ENCODE measurements at places on chromosomes 1 and 21.

- no peak for DNase-seq
These were observed 55.1 kb downstream of the CD58 start for GRCh38 chr1:116515702-116516101.

DNA sequence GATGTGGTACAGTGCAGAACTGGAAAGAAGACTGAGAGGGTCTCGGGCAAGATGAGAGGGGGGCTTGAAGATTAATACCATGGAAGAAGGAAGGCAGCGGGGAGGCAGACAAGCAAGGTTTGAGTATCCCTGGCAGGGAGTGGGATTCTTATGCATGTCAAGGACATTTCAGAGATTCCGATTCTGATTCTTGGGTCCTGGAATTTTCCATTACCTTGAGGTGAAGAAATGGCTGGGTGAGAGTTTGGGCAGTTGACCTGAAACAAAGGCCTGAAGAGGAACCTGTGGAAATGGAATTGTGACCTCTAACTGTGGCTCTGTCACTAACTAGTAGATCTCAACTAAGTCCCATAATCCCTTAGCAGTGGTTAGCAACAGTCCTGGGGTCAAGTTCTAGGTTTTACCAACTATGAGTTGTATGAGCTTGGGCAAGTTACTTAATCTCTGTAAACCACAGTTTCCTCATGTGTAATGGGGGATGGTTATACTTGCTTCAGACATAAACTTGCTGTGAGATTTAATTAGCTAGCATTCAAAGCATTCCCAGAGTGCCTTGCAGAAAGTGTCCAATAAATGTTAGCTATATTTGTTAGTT lies 8.6 kb upstream of the ACTN2 start:
- no peak for DNase-seq

- DNase-seq = no peak
These were observed 6.4 kb downstream of the CASZ1 start for GRCh38 chr1:10789803-10790702.

- no peak for DNase-seq
These were observed 20.5 kb downstream of the FCRL4 start for GRCh38 chr1:157577420-157577819.

DNA sequence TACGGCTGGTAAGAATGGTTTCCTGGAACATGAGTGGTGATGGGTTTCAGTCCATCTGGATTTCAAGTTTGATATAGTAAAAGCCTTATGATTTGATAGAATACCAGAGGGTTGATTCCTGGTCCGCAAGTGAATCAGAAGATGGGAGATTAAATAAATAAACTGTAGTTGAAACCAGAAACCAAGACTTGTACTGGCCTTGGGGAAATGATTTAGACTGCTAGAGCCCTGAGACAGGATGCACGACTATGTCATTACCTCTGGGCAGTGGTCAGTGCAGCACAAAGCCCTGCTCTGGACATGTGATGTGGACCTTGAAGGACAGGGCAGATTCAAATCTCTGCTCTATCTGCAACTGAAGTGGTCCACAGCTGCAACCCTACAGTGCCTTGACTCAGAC lies 15.6 kb upstream of the FMOD start:
- DNase-seq = no peak

DNA sequence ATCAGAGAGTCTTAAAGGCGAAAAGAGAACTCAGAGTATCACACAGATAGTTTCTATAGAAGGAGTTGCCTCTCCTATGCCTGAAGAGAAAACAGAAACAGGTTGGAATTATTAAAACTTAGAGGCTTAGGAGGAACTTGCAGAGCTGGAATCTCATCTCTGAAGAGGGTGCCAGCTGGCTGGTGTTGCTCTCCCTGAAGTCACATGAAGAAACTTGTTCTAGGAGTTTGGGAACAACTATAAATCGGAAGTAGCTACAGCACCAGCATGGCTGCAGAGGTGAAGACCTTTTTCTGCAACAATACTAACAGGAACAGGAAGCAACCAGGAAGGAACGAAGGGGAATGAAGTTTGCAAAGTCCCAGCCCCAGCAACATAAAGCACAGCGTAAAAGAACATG lies 35.8 kb downstream of the FMO3 start:
- no peak for DNase-seq

GRCh38 chr1:31762726-31763670 lies 1.1 kb downstream of the ADGRB2 start:
- DNase-seq = peak; percentile 78

DNA sequence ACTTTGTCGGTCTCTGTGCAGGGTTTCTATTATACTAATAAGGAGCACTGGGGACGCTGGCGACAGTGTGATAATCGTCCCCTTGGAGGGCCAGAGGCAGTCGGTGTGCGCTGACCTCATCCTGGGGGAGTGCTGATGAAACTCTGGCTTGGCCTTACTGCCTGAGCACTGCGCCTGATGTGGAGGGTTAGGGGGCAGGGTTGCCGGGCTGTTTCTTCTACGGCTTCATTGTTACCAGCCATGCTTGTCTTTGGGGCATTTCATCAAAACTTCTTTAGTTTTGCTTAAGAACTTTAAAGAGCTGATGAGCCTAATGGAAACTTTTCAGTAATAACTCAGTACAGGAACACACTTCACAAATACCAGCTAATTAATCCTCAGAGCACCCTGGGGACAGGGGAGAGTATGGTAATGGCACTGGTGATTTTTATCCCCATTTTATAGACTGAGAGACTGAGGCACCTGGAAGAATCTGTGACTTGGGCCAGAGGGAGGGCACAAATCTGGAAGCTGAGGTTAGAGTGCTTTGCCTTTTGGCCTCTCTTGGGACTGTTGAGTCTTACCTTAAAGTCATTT lies 81.8 kb downstream of the PEX14 start:
- no peak for DNase-seq

GRCh38 chr1:30371888-30372791 lies 351.2 kb downstream of the MATN1 start:
- DNase-seq = no peak

GRCh38 chr1:167678838-167679237 lies 42.9 kb upstream of the MPZL1 start:
- DNase-seq = no peak

DNA sequence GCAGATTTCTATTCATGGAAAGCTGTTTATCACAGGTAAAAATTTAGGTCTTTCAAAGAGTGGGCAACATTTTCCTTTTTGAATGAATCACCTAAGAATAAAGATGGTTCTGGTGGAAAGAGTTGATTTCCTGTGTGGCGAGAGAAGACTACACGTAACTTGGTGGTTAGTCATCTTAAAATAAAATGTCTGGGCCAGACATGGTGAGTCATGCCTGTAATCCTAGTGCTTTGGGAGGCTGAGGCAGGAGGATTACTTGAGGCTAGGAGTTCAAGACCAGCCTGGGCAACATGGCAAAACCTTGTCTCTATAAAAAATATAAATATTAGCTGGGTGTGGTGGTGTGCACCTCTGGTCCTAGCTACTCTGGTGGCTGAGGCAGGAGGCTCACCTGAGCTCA lies 65.7 kb downstream of the DISP1 start:
- no peak for DNase-seq

DNA sequence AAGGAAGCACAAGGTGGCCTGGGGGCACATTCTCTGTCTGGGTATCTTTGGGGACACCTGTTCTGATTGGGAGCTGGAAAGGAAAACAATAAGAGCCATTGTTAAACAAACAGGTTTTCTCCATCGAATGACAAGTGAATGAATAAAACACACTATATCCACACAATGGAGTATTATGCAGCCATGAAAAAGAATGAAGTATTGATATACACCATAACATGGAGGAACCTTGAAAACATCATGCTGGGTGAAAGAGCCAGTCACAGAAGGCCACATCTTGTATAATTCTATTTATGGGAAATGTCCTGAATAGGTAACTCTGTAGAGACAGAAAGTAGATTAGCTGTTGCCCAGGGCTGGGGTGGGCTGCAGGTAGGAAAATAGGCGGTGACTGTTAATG lies 11.1 kb downstream of the PROK1 start:
- no peak for DNase-seq

GRCh38 chr1:229059671-229060539 lies 211.0 kb upstream of the RAB4A start:
- no peak for DNase-seq

GRCh38 chr21:45013260-45013841 lies 61.0 kb upstream of the ADARB1 start:
- no peak for DNase-seq

GRCh38 chr1:214446772-214447556 lies 104.4 kb downstream of the PTPN14 start:
- peak; percentile 49 for DNase-seq

DNA sequence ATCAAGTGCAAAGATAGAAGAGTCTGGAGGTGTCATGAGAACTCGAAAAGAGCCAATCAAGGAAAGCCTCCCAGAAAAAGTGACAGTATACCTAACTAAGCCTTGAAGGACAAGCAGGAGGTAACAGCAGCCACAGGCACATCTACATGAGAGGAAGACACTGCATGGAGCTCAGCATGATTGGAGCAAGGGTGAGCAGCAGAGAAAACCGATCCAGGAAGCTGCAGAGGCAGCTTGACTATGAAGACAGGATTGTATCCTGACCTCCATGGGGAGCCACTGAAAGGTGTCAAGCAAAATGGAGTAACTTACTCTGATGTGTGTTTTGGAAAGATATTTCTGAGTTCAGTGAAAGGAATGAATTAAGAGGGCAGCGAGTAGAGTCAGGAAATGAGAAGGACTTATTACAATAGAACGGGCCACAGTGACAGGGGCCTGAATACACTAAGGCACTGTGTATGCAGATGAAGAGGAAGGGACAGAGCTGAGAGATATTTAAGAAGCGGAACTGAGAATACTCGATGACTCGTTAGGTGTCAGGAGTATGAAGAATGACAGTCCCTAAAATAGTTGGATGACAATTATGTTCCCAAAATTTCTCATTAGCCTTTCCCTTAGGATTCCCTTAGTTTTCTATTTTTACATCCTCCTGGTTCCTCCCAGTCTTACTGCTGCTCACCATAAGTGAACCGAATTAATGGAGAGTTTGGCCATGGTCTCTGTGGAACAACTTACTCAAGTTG lies 139.3 kb upstream of the NFIA start:
- no peak for DNase-seq

- DNase-seq = no peak
These were observed 208.8 kb downstream of the FOXD2 start for GRCh38 chr1:47646676-47647075.

GRCh38 chr1:231931846-231932454 lies 305.4 kb downstream of the DISC1 start:
- no peak for DNase-seq

DNA sequence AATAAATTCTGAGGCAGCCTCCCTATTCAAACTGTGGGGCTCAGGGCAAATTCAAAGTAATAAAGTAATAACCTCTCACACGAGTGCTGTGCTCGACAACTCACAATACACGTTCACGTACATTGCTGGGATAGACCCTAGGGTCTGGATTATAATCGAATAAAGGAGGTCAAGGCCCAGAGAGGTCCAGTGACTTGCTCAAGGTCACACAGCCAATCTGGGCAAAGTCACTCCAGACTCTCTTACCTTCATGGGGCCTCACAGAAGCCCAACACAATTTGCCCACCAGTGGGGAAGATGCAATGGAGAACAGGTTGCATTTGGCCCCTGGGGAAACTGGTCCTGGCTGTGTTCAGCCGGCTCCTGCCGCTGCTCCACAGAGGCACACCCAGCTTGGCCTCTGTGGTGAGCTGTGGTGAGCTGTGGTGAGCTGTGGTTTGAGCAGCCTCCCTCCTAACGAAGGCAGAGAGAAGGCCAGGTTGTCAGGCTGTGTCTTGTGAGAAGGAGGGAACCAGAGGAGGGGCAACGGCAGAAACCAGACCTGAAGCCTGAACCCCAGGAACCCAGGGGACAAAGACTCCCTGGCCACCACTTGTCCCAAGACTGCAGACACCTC lies 35.1 kb downstream of the NUAK2 start:
- DNase-seq = no peak

GRCh38 chr21:42193131-42193671 lies 25.7 kb upstream of the ABCG1 start:
- no peak for DNase-seq

DNA sequence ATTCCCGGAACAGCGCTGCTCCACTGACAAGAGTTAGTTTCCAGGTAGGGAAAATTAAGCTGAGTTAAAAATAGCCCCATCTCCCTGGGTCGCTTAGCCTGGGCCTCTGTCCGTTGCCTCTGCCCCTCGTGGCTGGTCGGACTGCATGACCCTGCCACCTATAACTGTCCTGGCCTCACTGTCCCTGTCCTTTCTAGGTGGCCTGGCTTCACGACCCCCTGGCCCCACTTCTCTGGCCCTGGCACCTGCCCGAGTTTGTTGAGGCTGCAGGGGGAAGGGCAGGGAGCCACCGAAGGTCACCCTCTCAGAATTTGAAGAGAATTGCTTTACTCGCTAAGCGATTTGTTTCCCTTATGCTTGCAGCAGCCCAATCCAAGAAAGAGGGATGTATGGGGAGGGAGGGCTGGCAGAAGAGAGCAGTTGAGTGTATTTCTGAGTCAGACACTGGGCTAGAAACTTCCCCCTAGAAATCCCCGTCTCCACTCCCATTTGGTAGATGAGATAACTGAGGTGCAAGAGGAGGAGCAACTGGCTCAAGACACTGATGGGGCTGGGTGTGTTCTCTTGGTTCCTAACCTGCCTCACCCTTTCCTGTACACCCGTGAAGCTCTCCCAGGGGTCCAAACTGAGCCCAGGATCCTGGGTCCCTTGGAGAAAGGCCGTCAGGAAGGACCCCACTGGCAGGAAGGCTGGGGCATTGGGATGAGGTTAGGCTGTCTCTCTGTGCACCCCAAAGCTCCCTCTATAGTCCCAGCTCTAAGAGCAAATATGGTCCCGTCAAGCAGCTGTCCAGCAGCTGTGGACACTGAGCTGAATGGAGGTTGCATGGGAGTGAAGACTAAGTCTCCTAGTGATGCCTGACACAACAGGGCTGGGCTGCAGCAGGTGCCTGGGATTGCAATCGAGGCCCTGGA lies 2.9 kb upstream of the EDN2 start:
- DNase-seq = no peak

- no peak for DNase-seq
These were observed 89.2 kb downstream of the SLC35F3 start for GRCh38 chr1:233993651-233994050.

DNA sequence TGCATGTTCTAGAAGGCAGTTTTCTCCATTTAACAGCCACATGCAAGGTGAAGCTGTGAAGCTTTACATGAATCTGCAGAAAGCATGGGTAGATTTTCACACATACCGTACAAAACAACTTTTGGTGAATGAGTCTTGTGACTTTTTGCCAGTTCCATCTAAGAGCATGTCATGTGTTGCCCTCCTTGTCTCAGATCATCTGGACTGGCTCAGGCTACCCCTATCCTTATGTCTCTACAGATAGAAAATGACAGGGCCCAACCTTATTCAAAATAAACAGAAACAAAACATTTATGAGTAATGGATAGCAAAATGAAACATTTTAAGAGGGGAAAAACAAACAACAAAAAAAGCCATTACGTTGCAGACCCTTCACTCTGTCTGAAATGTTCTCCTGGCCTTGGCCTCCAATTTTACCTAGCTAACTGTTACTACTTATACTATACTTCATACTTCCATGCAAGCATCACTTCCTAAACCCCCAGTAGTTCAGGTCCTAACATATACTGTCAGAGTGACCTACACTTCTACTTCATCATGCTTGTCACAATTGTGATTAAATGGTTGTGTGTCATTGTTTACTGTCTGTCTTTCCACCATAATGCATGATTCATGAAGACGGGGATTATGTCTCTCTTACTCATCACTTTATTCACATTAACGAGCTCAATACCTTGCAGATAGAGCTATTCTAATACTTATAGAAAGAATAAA lies 39.0 kb downstream of the LRRC8C start:
- no peak for DNase-seq

GRCh38 chr1:22739648-22740385 lies 29.2 kb downstream of the EPHB2 start:
- DNase-seq = no peak

- DNase-seq = no peak
These were observed 93.6 kb downstream of the ENAH start for GRCh38 chr1:225559326-225559725.
